ENCODE measurements at places on chromosomes 3 and 15. TPM values are rescaled to one million over a fixed set of nuclear protein-coding genes. Genes with fewer than 3 reads are reported as not detected.

ZSCAN2 gene
- total RNA-seq = 9.8 TPM

CEMIP gene
- 0.05 TPM for total RNA-seq

CCDC80 gene
- total RNA-seq = not detected

SPPL2A gene
- 130 TPM for total RNA-seq

- no peaks in the 10 kb centered on the region for H3K27me3 ChIP-seq
- H3K27ac ChIP-seq = no peak overlapping the region
- no peak overlapping the region for H3K4me3 ChIP-seq
- H3K36me3 ChIP-seq = no peaks in the 10 kb centered on the region
- DNase-seq = no peak
Observed at GRCh38 chr3:72862314-72863090, 14.3 kb upstream of the SHQ1 start.

DNA sequence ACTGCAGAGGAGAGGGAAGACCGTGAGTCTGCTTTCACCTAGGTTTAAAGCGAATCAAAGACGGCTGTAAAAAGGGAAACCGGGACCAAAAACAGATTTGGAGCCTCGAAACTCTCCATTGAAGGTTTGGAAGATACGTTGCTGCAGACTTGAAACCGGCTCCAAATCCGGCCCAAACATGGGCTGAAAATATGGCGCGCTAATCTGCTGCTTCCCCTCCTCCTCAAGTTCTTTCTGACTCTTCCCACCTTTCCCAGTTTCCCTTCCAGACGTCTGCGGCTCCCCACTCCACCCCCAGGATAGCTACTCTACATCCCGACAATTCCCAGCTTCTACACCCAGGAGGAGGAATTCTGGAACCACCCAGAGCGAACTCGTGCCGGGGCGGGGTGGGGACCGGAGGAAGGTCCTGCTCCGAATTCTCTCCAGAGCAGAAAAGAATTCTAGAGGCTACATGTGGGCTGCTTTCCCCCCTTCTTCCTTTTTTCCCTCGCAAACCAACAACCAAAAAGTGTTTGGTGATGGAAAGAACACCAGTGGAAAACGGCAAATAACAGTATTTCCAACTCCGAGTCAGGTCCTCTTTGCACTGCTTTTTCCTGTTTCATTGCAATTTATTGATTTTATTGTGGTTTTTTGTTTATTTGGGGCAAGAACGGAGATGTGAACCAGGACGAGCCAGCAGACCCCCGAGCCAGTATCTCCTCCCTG is 8.5 kb downstream of the EOMES start:
- H3K4me1 ChIP-seq = peaks cover 30% of the 10 kb centered on the region
- H3K36me3 ChIP-seq = peaks cover 6% of the 10 kb centered on the region
- H3K27me3 ChIP-seq = peaks cover 65% of the 10 kb centered on the region
- H3K4me3 ChIP-seq = peak overlapping the region; percentile 94

GRCh38 chr15:99084965-99085364 is 19.9 kb upstream of the SYNM start:
- H3K27ac ChIP-seq = no peak overlapping the region
- no peaks in the 10 kb centered on the region for H3K36me3 ChIP-seq
- H3K4me1 ChIP-seq = peaks cover 3% of the 10 kb centered on the region
- DNase-seq = no peak

GRCh38 chr3:58151637-58152036 is 59.1 kb downstream of the DNASE1L3 start:
- H3K27me3 ChIP-seq = no peaks in the 10 kb centered on the region
- H3K4me3 ChIP-seq = no peak overlapping the region
- DNase-seq = no peak
- H3K27ac ChIP-seq = no peak overlapping the region
- no peaks in the 10 kb centered on the region for H3K36me3 ChIP-seq
- H3K4me1 ChIP-seq = no peaks in the 10 kb centered on the region

- peaks cover 29% of the 10 kb centered on the region for H3K36me3 ChIP-seq
- H3K27me3 ChIP-seq = no peaks in the 10 kb centered on the region
- H3K27ac ChIP-seq = peak overlapping the region; percentile 26
- H3K4me1 ChIP-seq = peaks cover 56% of the 10 kb centered on the region
- DNase-seq = peak; percentile 38
- H3K4me3 ChIP-seq = peak overlapping the region; percentile 69
Observed at GRCh38 chr15:51861557-51862359, 32.3 kb downstream of the TMOD3 start.

- H3K36me3 ChIP-seq = no peaks in the 10 kb centered on the region
- H3K4me3 ChIP-seq = no peak overlapping the region
- no peaks in the 10 kb centered on the region for H3K27me3 ChIP-seq
- H3K27ac ChIP-seq = no peak overlapping the region
- no peaks in the 10 kb centered on the region for H3K4me1 ChIP-seq
Observed at GRCh38 chr3:52793702-52794611, 639 bp upstream of the ITIH3 start.

DNA sequence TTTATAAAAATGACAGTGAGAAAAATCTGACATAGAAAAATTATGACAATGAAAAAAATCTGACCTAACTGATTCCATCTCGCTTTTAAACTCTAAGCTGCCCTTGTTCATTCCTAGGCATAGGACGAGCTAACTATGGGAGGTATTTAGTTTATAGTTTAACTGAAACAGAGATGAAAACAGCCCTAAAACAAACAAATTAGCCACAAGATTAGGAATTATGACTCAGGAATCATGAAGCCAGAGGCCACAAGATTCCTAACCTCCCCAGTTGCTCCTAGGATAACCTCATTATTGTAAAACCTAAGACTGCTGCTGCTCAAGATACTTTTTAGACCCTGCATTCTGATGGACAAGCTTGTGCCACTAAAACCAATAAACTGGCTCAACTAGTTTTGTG is 122.7 kb upstream of the MNS1 start:
- H3K4me1 ChIP-seq = no peaks in the 10 kb centered on the region
- no peak overlapping the region for H3K4me3 ChIP-seq
- no peaks in the 10 kb centered on the region for H3K27me3 ChIP-seq
- peaks cover 9% of the 10 kb centered on the region for H3K36me3 ChIP-seq

DNA sequence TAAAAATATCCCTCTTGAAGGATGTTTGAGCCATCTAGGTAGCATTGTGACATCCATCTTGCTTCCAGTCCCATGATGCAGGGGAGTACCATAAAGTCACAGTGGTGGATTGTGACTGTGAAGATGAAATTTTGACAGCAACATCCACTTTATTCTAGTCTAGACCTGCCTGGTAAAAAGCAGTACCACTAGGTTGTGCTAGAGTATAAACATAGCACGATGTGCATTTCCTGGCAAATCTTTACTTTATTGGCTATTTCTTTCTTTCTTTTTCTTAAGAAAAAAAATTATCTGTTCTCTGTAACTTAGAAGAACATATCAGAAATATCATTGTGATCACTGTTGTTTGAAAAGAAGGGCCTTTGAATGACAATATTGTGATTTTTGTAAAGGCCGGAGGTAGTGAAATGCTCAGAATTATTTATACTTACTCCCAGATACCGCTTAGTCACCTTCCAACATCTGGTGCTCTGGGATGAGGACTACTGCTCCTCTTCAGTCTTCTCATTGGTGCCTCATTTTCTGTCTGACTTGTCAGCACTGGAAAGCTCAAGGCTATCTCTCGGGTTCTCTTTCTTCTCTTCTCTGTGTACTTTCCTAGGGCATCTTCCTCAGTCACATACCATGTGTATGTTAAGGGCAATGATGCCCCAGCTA is 35.6 kb downstream of the AGBL1 start:
- H3K36me3 ChIP-seq = no peaks in the 10 kb centered on the region
- H3K27me3 ChIP-seq = no peaks in the 10 kb centered on the region
- no peaks in the 10 kb centered on the region for H3K4me1 ChIP-seq
- no peak for DNase-seq
- H3K27ac ChIP-seq = no peak overlapping the region
- H3K4me3 ChIP-seq = no peak overlapping the region

- no peaks in the 10 kb centered on the region for H3K27me3 ChIP-seq
- no peak for DNase-seq
Observed at GRCh38 chr3:121330118-121330517, 215.7 kb downstream of the POLQ start.

DNA sequence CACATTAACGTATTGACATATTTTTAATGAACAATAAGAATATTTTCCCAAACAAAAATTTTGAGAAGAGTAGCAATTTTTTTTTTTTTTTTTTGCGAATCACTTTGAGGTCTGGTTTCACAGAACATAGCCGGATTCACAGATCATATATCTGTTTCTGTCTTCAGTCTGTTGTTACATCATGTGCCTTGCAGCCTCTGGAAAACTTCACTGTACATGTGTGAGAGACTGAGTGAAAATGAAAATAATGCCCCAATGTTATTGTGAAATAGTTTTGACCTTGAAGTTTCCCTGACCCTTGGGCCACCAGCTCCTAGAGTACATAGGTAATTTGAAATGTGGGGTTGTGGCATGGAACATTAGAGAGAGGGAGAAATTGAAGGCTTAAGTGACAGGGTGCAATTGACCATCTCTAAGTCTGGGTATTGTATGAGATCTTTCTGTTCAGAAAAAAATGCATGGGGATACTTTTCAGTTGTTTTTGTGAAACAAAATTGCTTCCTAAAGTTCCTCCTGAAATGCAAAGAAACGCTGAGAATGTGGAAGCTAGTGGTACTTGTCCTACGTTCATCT is 14.0 kb downstream of the ITPR1 start:
- peaks cover 87% of the 10 kb centered on the region for H3K4me1 ChIP-seq
- H3K27me3 ChIP-seq = no peaks in the 10 kb centered on the region
- peak overlapping the region; percentile 82 for H3K27ac ChIP-seq
- no peak for DNase-seq

DNA sequence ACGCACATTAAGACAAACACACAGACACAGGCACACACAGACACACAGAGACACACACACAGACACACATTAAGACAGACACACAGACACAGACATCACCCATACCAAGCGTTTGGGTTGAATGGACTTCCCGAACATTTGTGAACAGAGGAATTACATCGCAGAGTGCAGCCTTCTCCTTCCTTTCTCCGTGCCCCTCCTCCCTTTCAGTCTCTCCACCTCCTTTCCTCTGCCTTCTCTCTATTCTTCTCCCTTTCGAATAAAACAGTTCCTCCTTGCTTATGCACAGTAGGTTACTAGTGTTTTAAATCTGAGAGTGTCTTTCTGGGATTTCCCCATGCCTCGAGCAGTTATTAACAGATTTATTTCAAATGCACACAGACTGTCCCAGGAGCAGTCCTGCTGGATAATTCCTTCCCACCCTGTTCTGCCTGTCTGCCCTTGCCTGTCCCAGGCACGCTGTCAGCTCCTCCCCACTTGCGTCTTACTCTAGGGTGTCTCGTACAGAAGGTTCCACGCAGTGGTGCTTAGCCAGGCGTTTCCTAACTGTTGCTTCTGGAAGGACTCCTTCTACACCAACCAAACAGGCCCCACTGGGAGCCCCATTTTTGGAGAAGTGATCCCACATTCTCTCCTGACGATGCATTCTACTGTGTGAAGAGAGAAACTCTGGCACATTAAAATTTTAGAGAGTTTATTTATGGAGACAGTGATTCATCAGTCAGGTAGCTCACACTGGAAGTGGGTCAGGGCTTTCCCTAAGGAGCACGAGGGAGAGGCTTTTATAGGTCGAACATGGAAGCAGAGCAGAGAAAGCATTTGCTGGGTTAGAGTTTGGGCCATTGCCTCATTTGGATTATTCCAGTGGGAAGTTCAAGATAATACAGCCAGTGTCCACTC is 163.8 kb downstream of the SV2B start:
- no peaks in the 10 kb centered on the region for H3K36me3 ChIP-seq
- peaks cover 6% of the 10 kb centered on the region for H3K27me3 ChIP-seq
- H3K27ac ChIP-seq = no peak overlapping the region
- H3K4me3 ChIP-seq = no peak overlapping the region

- no peaks in the 10 kb centered on the region for H3K36me3 ChIP-seq
- DNase-seq = no peak
- H3K27me3 ChIP-seq = peaks cover 18% of the 10 kb centered on the region
- no peak overlapping the region for H3K27ac ChIP-seq
- no peaks in the 10 kb centered on the region for H3K4me1 ChIP-seq
Observed at GRCh38 chr15:29538044-29538443, 268.4 kb upstream of the NSMCE3 start.

GRCh38 chr15:41561777-41562145 is 2.7 kb downstream of the TYRO3 start:
- H3K4me1 ChIP-seq = peaks cover 25% of the 10 kb centered on the region
- H3K36me3 ChIP-seq = no peaks in the 10 kb centered on the region
- H3K27me3 ChIP-seq = peaks cover 17% of the 10 kb centered on the region
- no peak for DNase-seq
- H3K27ac ChIP-seq = no peak overlapping the region

All from activated T-cell treated with anti-CD3 and anti-CD28 coated beads, Interleukin-2, amount 50 U/mL, for 72 hours (primary cell).